Naive B cell (primary cell): ENCODE measurements at places on chromosomes 7 and 10. TPM values are rescaled to one million over a fixed set of nuclear protein-coding genes. Genes with fewer than 3 reads are reported as not detected.

PIP gene
- not detected for polyA plus RNA-seq

SFXN3 gene
- 3.5 TPM for polyA plus RNA-seq

CDHR1 gene
- polyA plus RNA-seq, result not detected

PRF1 gene
- polyA plus RNA-seq, result 5.4 TPM

H2AZ2 gene
- 165 TPM for polyA plus RNA-seq

SLC26A5 gene
- not detected for polyA plus RNA-seq

CTAGE8 gene
- polyA plus RNA-seq, result not detected

OPTN gene
- 7.4 TPM for polyA plus RNA-seq

KCNH2 gene
- polyA plus RNA-seq, result 0.29 TPM

SVIL gene
- 1.6 TPM for polyA plus RNA-seq

PTTG1IP2 gene
- polyA plus RNA-seq, result not detected

DMBT1 gene
- not detected for polyA plus RNA-seq

C10orf53 gene
- not detected for polyA plus RNA-seq

ANLN gene
- polyA plus RNA-seq, result not detected

DPY19L1 gene
- polyA plus RNA-seq, result 1.2 TPM

DYNC1I1 gene
- not detected for polyA plus RNA-seq

SAP25 gene
- not detected for polyA plus RNA-seq

VWA2 gene
- not detected for polyA plus RNA-seq

HKDC1 gene
- not detected for polyA plus RNA-seq

MUC12 gene
- not detected for polyA plus RNA-seq

TCAF2 gene
- polyA plus RNA-seq, result 3.1 TPM

HOXA7 gene
- not detected for polyA plus RNA-seq

OR2A25 gene
- polyA plus RNA-seq, result not detected

SPDYE11 gene
- not detected for polyA plus RNA-seq

C7orf57 gene
- not detected for polyA plus RNA-seq

ELMO1 gene
- 52.0 TPM for polyA plus RNA-seq

SPDYE1 gene
- polyA plus RNA-seq, result 0.17 TPM

EFCAB10 gene
- not detected for polyA plus RNA-seq

RARRES2 gene
- polyA plus RNA-seq, result not detected

LRIT2 gene
- polyA plus RNA-seq, result not detected

ZNF467 gene
- 0.28 TPM for polyA plus RNA-seq

ITIH5 gene
- not detected for polyA plus RNA-seq

HTRA1 gene
- not detected for polyA plus RNA-seq

SLC18A3 gene
- not detected for polyA plus RNA-seq

BMPER gene
- not detected for polyA plus RNA-seq

SMO gene
- polyA plus RNA-seq, result 0.14 TPM

UPK3B gene
- not detected for polyA plus RNA-seq

CCT6A gene
- polyA plus RNA-seq, result 90.4 TPM
